ENCODE measurements at places on chromosomes 1 and 21.

GRCh38 chr1:159719990-159720389 is 5.6 kb upstream of the CRP start:
- H3K36me3 ChIP-seq: no peaks in the 10 kb centered on the region
- no peak overlapping the region for H3K4me3 ChIP-seq
- H3K27ac ChIP-seq: no peak overlapping the region
- no peaks in the 10 kb centered on the region for H3K4me1 ChIP-seq

DNA sequence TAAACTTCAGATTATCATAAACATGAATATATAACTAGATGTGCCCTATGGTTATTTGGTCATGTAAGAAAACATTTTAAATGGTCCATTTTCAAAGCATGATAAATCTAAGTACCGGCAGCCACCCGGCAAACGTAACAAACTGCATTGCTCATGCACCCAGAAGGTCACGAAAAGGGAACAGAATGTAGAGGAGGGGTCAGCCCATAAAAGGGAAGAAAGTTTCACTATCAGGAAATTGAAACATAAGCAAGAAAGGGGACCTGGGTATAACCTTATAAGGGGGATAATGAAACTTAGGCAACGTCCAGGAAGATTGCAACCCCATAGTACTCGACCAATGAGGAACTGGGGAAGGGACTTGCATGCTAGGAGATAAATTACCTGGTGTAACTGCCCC is 421.2 kb upstream of the ZRANB2 start:
- H3K27me3 ChIP-seq: no peaks in the 10 kb centered on the region
- H3K4me3 ChIP-seq: no peak overlapping the region
- no peaks in the 10 kb centered on the region for H3K36me3 ChIP-seq
- DNase-seq: no peak

DNA sequence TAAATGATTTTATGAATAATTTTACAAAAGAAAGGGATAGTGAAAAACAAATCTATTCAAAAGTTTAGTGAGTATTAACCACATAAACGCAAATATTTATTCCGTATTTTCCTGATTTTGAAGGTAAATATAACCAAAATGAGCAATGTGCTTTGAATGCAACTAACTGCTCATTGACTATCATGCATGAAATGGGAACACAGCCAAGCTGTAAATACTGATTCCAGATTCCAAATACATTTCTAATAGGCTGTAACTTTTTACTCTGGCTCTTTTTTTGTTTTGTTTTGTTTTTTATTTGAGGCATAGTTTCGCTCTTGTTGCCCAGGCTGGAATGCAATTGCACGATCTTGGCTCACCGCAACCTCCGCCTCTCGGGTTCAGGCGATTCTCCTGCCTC is 41.8 kb downstream of the SELENOF start:
- no peaks in the 10 kb centered on the region for H3K27me3 ChIP-seq
- H3K4me1 ChIP-seq: no peaks in the 10 kb centered on the region
- H3K27ac ChIP-seq: no peak overlapping the region
- no peak overlapping the region for H3K4me3 ChIP-seq
- H3K36me3 ChIP-seq: no peaks in the 10 kb centered on the region

DNA sequence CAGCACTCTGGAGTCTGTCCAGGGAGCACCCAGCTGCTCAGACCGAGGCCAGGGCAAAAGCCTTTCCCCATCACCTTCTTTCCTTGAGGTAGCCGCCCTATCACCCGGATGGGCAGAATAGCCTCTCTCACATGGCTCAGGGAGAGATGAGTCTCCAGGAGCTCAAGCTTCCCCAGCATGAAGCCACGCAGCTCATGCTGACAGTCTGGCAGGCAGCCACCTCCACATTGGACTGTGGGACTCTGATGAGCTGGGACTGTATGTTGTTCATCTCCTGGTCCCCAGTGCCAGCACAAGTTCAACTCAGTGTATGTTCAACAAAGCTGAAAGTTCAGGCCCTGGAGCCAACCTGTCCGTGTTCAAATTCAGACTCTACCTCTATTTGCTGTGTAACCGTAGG is 75.2 kb upstream of the ZC3H12A start:
- H3K27me3 ChIP-seq: no peaks in the 10 kb centered on the region
- peaks cover 10% of the 10 kb centered on the region for H3K4me1 ChIP-seq
- no peak overlapping the region for H3K27ac ChIP-seq
- no peak for DNase-seq
- H3K36me3 ChIP-seq: no peaks in the 10 kb centered on the region

GRCh38 chr1:92964316-92964715 is 3.1 kb upstream of the DIPK1A start:
- H3K27ac ChIP-seq: no peak overlapping the region
- no peak for DNase-seq
- H3K4me1 ChIP-seq: peaks cover 4% of the 10 kb centered on the region
- H3K36me3 ChIP-seq: no peaks in the 10 kb centered on the region
- no peak overlapping the region for H3K4me3 ChIP-seq

GRCh38 chr21:44088401-44088780 is 18.8 kb upstream of the PWP2 start:
- no peaks in the 10 kb centered on the region for H3K4me1 ChIP-seq
- H3K36me3 ChIP-seq: peaks cover 9% of the 10 kb centered on the region
- DNase-seq: peak; percentile 16
- no peaks in the 10 kb centered on the region for H3K27me3 ChIP-seq
- H3K27ac ChIP-seq: no peak overlapping the region

- H3K27ac ChIP-seq: no peak overlapping the region
- H3K27me3 ChIP-seq: no peaks in the 10 kb centered on the region
Measured at GRCh38 chr1:53090227-53091147, 28.5 kb downstream of the PODN start.

DNA sequence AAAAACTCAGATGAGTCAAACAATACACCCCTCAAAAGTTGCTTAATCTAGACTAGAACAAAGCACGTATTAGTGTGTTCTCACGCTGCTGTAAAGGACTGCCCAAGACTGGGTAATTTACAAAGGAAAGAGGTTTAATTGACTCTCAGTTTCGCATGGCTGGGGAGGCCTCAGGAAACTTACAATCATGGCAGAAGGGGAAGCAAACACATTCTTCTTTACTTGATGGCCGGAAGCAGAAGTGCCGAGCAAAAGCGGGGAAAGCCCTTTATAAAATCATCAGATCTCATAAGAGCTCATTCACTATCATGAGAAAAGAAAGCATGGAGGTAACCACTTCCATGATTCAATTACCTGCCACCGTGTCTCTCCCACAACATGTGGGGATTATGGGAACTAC is 10.1 kb downstream of the JAM2 start:
- no peaks in the 10 kb centered on the region for H3K36me3 ChIP-seq
- no peak overlapping the region for H3K27ac ChIP-seq
- DNase-seq: no peak

DNA sequence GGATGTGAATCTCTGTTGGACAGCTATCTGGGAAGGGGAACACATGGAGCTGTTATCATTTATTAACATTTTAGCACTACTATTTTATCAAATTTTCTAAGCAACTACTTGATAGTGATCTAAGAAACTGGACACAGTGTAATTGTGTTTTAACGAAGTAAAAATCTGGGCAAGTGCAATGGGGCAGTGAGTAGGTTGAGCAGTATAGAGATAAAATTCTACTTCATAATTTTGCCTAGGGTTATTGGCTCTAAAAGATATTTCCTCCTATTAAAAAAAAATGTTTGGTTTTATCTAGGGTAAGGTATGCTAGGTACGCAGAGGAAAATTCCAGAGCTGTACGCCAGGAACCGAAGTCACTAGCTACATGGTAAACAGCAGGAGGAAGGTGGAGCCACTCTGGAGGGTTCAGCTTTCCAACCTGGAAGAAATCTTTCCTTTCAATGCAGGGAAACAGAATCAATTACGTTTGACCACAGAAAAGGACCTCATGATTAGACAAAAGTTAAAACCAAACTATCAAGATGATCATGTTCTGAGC is 43.3 kb downstream of the BCAR3 start:
- no peak overlapping the region for H3K27ac ChIP-seq
- no peaks in the 10 kb centered on the region for H3K36me3 ChIP-seq
- no peak overlapping the region for H3K4me3 ChIP-seq
- no peaks in the 10 kb centered on the region for H3K27me3 ChIP-seq
- no peak for DNase-seq

DNA sequence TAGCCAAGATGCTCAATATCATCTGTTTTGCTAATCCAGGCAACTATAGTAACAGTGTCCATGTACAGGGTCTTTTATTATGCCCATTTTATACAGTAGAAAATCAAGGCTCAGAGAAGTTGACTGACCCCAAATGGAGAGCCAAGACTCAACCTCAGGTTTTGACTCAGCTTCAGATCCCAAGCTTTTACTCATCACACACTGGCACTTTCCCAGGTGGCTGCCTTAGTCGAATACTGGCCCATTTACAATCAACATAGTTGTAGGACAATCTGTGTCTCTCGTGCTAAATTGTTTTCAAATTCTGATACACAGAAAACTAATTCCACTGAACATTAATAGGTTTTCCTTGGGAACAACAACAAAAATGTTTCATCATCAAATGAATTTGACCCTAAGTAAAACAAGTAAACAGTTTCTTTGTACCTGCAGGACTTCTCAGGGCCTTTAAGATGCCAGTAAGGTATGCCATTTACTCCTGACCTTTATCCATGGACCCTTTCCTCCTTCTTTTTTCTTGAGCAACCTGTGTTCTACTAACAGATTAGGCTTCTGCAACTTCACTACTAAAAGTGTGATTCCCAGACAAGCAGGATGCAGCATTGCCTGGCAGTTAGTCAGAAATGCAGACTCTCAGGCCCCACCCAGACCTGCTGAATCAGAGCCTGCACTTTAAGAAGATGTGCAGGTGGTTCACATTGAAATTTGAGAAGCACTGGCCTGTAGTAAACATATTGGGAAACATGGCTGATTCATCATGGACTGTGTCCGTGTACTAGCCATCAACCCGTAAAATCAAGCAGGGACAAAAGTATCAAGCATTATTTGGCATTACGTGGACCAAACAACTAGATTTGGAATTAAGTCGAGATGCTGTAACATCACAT is 128.8 kb downstream of the RRAGC start:
- H3K27me3 ChIP-seq: no peaks in the 10 kb centered on the region
- peaks cover 27% of the 10 kb centered on the region for H3K4me1 ChIP-seq
- H3K36me3 ChIP-seq: no peaks in the 10 kb centered on the region
- no peak for DNase-seq

GRCh38 chr1:10082785-10083479 is 50.2 kb downstream of the UBE4B start:
- H3K4me3 ChIP-seq: no peak overlapping the region
- H3K27me3 ChIP-seq: no peaks in the 10 kb centered on the region

- no peaks in the 10 kb centered on the region for H3K36me3 ChIP-seq
- DNase-seq: no peak
- peak overlapping the region; percentile 84 for H3K4me3 ChIP-seq
- H3K27me3 ChIP-seq: no peaks in the 10 kb centered on the region
- no peaks in the 10 kb centered on the region for H3K4me1 ChIP-seq
Measured at GRCh38 chr1:167713330-167714081, 8.3 kb upstream of the MPZL1 start.

DNA sequence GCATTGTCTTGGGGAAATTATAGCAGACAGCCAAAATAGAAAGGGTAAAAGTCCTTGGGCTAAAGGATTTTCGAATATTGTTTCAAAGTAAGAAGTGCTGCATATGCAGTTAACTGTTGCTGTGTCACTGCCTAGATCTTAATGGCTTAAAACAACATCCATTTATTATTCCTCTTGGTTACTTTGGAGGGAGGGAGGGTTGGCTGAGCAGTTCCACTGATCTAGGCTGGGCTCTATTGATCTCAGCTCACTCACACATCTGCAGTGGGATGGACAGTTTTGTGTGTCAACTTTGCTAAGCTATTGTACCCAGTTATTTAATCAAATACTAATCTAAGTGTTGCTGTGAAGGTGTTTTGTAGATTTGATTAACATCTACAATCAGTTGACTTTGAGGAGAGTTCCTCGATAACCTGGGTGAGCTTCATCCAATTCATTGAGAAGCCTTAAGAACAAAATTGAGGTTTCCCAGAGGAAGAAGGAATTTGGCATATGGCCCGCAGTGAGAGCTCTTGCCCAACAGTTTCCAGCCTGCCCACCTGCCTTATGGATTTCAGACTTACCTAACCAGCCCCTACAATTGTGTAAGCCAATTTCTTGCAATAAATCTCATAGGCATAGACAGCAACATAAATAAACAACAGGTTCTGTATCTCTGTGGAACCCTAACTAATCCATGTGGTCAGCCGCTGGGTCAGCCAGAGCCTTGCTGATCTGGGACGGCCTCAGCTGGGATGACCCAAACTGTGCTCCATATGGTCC is 187.3 kb downstream of the AK5 start:
- no peak for DNase-seq
- no peaks in the 10 kb centered on the region for H3K36me3 ChIP-seq
- H3K27ac ChIP-seq: no peak overlapping the region

- no peak overlapping the region for H3K4me3 ChIP-seq
- no peak overlapping the region for H3K27ac ChIP-seq
- H3K27me3 ChIP-seq: no peaks in the 10 kb centered on the region
Measured at GRCh38 chr1:44594871-44595735, 79.2 kb downstream of the TMEM53 start.

- H3K4me3 ChIP-seq: no peak overlapping the region
- H3K27me3 ChIP-seq: no peaks in the 10 kb centered on the region
- H3K27ac ChIP-seq: no peak overlapping the region
- no peaks in the 10 kb centered on the region for H3K36me3 ChIP-seq
- no peaks in the 10 kb centered on the region for H3K4me1 ChIP-seq
- DNase-seq: no peak
Measured at GRCh38 chr1:184191181-184191621, 139.7 kb downstream of the TSEN15 start.

DNA sequence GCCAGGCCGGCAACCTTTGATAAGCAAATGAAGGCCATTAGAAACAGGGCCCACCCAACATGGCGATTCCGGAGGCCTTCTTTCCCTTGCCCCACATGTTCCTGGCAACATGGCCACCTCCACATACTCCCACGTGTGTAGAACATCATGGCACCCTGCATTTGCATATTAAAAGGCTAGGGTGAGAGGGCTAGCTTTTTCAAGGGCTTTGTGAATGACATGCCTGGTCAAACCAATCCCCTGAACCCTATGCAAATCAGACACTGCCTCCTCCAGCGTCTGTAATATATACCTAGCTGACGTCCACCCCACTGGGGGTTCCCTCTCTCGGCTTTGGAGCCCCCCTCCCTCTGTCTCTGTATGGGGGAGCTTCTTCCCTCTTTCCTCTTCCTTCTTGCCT is 1.6 kb downstream of the ADCY10 start:
- no peak overlapping the region for H3K27ac ChIP-seq
- H3K4me1 ChIP-seq: no peaks in the 10 kb centered on the region
- no peaks in the 10 kb centered on the region for H3K36me3 ChIP-seq
- DNase-seq: no peak
